ENCODE measurements at places on chromosomes 1 and 21.

DNA sequence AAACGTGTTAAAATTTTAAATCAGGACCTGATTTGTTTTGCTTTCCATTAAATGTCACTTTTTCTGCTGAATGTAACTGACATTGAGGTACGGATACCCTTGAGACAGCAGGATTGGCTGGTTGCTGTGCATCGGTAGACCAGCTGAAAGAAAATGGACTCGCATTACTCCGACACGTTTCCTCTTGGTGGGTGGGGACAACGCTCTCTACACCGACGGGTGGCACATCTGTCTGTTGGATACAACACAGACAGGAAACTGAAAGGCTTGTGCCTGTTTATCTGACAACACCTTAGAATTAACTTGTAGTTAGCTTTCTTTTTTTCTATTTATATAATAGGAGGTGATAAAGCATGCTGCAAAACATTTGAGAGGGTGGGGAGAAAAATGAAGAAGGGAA, 19.4 kb downstream of the PRPF38A start:
- DNase-seq = peak; percentile 52

DNA sequence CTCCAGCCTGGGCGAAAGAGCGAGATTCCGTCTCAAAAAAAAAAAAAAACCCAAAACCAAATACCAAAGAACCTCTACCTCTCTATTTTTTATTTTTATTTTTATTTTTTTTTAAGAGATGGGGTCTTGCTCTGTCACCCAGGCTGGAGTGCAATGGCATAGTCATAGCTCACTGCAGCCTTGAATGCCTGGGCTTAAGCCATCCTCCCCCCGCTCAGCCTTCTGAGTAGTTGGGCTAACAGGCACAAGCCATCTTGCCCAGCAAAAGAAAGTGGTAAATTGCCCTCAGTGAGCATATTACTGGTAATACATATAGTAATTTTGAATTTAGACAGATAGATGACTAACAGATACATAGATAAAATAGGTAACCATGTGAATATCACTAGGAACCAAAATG, 77.4 kb downstream of the ASH1L start:
- no peak for DNase-seq

DNA sequence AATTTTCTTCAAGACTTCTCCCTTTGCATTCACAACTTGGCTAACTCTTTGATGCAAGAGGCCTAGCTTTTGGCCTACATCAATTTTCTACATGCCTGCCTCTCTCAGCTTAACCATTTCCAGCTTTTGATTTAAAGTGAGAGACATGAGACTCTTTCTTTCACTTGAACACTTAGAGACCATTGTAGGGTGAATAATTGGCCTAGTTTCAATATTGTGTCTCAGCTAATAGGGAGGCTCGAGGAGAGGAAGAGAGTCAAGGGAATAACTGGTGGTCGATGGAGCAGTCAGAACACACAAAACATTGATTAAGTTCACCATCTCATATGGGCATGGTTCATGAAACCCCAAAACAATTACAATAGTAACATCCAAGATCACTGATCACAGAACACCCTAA, 225.5 kb downstream of the TPR start:
- no peak for DNase-seq

- no peak for DNase-seq
These were observed 293.8 kb downstream of the TTLL7 start for GRCh38 chr1:83705091-83705490.

DNA sequence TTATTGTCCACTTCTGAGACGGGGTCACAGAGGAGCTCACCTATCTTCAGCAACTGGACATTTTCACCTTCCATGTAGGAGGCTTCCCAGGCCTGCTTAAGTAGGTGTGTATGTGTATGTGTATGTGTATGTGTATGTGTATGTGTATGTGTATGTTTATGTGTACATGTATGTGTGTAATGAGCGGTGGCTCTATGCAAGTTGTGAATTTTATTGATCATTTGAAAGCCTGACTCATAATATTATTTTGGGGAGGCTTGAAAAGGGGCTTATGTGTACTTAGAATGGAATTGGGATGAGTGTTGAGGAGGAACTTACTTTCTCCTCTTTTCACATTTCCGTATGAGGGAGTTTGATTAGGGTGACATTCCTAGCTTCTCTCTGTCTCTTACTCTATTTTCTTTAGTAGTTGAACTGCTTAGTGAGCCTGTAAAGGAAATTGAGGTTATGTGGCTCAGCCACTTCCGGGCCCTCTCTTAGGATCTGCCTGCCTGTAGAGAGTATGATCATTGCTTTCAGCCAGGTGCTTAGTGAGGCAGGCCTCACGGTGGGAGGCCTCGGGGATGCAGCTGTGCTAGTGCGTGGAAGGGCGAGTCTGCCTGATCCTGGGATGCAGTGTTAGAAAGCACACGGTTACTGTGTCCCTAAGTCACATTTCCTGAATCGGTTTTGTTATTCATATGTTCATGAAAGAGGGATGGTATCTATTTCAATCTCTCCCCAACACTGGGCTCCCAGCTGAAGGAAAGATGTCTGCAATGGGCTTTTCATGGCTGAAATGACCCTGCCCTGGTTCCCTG, 61.0 kb downstream of the IER5 start:
- peak; percentile 57 for DNase-seq

- no peak for DNase-seq
These were observed 118.3 kb downstream of the DHRS3 start for GRCh38 chr1:12499539-12500240.

- no peak for DNase-seq
These were observed 141.3 kb downstream of the ASTN1 start for GRCh38 chr1:177023249-177023648.

GRCh38 chr1:154344977-154345837, 19.9 kb downstream of the ATP8B2 start:
- peak; percentile 58 for DNase-seq

DNA sequence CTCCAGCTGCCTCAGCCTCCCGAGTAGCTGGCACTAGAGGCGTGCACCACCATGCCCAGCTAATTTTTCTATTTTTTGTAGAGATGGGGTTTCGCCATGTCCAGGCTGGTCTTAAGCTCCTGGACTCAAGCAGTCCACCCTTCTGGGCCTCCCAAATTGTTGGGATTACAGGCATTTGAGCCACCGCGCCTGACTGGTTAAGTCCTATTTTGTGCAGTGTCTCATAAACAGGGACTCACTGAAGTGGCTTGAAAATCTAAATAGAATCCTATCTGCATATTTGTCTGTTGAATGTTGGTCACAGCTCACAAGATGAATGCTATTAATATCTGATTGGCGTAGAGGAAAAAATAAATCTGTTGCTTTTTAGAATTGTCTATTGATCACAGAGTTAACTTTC, 5.9 kb upstream of the CHAF1B start:
- DNase-seq = no peak

GRCh38 chr21:25487046-25487594, 120.2 kb downstream of the MRPL39 start:
- no peak for DNase-seq

DNA sequence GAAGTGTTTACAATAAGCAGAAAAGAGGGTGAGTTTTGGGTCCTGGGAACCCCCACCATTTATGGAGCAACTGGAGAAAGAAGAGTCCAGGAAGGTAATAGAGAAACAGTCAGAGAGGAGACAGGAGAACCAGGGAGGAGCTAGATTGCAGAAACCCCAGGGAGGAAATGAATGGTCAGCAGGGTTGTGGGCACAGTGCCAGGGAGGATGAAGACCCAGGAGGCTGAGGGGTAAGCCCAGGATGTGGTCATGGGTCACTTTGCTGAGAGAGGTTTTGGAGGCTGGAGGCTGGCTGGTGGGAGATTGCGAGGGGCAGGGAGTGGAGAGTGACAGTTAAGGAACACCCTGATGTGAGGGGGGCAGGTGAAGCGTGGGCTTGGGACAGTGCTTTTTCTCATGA, 169.9 kb upstream of the CSF3R start:
- no peak for DNase-seq

DNA sequence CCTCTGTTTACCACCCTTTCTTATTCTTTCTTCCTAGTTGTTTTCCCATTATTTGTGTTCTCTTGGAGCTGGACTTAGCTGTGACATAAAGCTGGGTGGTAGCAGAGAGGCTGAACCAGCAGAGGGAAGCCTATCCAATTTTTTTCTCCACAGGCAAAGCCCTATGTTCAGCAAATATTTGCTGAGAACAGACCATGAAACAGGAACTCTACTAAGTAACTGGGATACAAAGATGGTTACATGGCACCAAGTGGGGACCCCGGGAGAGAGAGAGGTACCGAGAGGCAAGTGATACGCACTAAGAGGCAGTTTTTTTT, 6.6 kb downstream of the CFAP141 start:
- DNase-seq = no peak

DNA sequence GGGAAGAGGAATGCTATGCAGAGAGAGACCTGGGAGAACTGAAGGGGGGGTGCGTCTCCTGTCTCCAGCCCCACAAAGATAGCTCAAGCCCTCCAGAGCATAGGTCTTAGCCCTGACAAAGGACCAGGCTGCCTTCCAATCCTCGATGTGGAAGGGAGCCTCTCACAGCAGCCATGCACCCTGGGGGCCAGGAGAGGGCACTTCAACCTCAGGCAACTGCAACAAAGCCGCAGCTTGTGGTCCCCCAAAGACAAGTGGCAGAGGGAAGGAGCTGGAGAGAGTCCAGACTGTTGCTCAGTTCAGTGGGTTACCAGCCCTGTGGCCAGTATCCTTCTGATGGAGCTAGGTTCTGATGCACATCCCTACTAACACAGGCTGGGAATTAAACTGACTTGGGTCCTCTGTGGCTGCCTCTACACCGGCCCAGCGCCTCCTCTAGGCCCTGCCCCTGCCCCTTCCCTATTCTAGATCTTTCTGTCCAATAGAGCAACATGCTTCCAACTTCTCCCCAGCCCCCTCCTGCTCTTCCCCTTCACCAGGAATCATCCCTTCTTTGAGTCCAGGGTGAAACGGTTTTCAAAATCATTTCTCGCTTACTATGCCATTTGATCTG, 100.7 kb upstream of the SPATA6 start:
- no peak for DNase-seq

GRCh38 chr21:39061766-39062165, 121.5 kb downstream of the PSMG1 start:
- no peak for DNase-seq

GRCh38 chr1:226310245-226310540, 1.2 kb upstream of the LIN9 start:
- no peak for DNase-seq

DNA sequence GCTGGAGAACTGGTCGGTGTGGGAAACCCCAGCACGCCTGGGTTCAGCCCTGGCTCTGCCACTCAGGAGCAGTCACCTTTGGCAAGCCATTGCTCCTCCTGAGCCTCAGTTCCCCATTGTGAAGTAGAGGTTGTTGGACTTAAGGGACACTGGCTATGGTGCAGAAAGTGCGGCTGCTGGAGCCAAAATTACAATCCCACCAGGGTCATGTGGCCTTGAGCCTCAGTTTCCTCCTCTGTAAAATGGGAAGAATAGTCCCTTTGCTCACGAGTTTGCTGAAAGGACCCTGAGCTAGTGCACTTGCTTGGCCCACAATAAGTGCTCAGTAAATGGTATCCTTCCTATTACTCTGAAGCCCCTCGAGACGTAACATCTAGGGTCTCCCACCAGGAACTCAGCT, 14.6 kb upstream of the TAS1R2 start:
- DNase-seq = no peak

GRCh38 chr1:18820791-18821641, 38.4 kb downstream of the TAS1R2 start:
- DNase-seq = peak; percentile 37

DNA sequence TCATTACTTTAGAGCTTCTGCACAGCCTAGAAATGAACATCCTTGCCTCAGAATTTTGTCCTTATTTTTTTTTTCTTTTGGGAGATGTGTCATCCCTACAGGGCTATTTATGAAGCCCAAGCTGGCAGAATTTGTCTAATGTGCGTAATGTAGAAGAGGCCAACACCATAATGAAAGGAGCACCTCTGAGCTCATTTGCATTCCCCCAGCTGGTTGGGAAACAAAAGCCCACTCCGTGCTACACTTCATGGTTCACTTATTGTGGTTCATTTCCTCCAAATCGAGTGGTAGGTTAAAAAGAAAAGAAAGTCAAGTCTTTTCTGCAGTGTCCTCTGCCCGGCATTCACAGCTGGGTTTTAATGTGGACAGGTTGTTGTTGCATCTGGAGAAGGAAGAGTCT, 73.5 kb downstream of the KAZN start:
- DNase-seq = no peak

DNA sequence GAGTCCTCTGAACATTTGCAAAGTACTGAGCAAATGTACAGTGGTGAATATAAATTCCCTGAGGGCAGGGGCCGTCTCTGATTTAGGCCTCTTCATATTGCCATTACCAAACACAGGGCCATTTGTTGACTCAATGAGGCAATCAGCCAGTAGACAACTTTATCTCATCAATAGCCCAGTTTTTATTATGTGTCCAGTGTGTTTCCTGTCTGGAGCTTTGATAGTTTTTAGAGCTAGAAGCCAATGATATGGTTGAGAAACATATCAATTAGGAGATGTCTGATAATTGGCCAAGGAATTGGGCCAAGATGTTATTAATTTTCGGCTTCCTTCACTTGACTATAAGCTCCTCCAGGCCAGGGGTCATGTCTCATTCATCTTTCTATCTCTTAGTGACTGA, 163.0 kb downstream of the ROR1 start:
- DNase-seq = no peak

DNA sequence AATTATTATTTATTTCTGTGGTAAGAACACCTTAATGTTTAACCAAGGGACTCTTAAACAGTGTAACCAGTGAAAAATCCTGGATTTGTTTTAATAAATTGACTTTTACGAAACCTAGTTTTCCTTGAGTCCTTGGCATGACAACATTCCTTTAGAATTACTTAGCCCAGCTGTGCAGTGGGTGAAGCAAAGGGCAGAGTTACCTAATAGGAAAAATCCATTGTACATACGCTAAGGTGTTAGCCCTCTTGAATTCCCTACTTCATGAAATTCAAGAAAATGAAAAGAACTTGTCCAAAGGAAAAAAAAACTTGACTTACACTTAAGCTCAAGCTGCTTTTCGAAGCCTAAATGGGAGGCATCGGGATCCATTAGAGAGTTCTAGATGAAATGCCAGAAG, 852.0 kb upstream of the ADAMTS5 start:
- no peak for DNase-seq

- DNase-seq = no peak
These were observed 16.1 kb downstream of the LAMC1 start for GRCh38 chr1:183039330-183039729.

DNA sequence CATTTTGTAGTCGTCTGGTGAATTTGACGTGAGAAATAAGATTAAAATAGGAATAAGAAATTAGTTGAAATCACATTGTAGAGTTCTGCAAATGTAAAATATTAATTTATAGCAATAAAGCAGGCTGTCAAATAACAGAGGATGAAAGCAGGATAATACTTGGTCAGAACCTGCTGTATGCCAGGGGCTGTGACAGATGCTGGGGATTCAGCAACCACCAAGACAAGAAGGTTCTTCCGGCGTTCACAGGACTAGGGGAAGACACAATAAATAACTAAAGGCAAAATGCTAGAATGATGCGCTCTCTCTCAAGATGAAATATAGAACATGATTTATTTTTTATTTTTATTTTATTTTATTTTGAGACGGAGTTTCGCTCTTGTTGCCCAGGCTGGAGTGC, 6.8 kb upstream of the PARK7 start:
- DNase-seq = no peak

- no peak for DNase-seq
These were observed 82.0 kb upstream of the ESRRG start for GRCh38 chr1:216805233-216805632.

- no peak for DNase-seq
These were observed 48.9 kb downstream of the AHDC1 start for GRCh38 chr1:27554759-27555699.

All from activated CD4-positive, alpha-beta T cell treated with anti-CD3 and anti-CD28 coated beads for 1 hour (primary cell).